ENCODE measurements at places on chromosomes 3 and 15. TPM values are rescaled to one million over a fixed set of nuclear protein-coding genes. Genes with fewer than 3 reads are reported as not detected.

GRCh38 chr3:42055291-42055690 is 35.9 kb upstream of the TRAK1 start:
- no peak for DNase-seq

- DNase-seq = peak; percentile 82
Observed at GRCh38 chr3:111859061-111859973, at the start of gene PHLDB2. Gene PHLDB2 (plus strand): TSS chr3:111859265. CDS start chr3:111884078, 24,813 bp downstream.

DNA sequence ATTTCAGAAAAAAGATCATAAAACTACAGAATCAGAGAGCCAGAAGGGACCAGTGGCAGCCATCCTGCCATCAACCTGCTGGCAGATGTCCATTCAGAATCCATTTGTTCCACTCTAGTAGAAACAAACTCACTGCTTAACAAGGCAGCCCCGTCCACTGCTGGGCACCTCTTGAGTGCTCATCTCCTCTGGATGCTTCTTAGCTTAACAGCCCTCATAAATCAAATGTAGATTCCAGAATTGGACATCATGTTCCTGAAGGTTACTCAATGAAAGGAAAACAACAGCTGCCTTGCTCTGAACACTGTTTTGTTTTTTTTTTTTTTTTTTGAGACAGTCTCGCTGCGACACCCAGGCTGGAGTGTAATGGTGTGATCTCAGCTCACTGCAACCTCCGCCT is 37.3 kb downstream of the ABCC5 start:
- DNase-seq = no peak

DNA sequence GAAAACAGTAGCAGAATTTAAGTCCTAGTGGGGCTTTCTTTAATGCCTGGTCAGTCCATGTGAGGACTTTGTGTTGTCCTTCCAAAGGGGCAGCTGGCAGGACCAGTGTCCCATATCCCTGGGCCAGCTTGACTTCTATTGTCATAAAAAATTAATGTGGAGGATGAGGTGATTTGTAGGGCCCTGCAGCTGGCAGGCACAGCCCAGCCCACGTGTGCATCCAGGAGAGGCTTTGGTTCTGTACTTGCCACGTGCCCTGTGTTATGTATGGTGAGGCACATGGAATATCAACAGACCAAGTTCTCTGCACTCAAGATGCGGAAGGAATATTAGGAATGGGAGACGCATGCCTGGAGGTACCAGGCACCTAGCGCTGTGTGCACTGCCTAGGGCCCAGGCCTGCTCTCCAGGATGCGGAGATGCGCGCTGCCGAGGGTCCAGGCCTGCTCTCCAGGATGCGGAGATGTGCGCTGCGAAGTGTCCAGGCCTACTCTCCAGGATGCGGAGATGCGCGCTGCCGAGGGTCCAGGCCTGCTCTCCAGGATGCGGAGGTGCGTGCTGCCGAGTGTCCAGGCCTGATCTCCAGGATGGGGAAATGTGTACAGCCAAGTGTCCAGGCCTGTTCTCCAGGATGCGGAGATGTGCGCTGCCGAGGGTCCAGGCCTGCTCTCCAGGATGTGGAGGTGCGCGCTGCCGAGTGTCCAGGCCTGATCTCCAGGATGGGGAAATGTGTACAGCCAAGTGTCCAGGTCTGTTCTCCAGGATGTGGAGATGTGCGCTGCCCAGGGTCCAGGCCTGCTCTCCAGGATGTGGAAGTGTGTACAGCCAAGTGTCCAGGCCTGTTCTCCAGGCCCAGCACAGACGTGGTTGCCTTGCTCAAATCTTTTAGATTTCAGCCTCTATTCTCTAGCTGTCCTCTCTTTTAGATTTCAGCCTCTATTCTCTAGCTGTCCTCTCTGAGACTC is 183.3 kb upstream of the ROPN1 start:
- no peak for DNase-seq

DNA sequence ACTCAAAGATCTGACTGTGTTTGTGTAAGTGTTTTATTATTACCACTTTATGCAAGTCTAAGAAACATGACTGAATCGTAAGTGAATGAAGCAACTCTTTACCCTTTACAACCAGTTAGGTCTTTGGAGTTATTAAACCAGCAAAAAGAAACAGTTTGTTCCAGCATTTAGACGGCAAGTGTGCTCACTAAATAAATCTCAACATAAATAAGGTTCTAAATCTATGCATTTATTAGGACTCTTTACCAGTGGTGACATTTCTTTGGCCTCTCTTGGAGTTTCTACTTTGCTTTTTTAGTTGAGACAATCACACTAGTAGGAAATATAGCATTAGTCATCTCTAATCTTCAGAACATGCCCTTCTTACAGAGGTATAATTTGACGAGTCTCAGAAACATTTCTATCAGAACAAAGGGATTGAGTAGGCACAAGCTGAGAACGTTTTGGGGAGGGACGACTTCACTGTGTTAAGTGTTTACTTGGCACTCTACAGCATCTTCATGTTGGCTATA is 739.9 kb upstream of the NR2F2 start:
- DNase-seq = no peak

DNA sequence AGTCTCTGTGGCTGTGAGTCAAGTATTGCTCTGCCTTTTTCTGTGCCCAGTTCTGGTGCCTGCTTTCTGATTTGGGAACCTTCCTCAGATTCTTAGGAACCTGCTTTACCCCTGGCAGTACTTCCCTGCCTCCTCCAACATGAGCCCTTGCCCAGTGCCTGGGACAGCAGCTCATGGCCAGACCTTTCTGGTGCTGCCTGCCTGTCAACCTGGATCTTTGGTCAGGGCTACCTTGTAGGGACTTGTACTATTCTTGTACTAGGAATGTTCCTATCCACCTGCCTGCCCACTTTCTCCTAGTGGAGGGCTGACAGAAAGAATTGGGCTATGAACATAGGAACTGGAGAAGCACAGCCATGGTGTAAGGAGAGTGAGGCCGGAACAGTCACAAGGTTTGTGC is 28.8 kb upstream of the EPHB1 start:
- no peak for DNase-seq

- no peak for DNase-seq
Observed at GRCh38 chr15:59649603-59650002, 7.7 kb downstream of the GTF2A2 start.

DNA sequence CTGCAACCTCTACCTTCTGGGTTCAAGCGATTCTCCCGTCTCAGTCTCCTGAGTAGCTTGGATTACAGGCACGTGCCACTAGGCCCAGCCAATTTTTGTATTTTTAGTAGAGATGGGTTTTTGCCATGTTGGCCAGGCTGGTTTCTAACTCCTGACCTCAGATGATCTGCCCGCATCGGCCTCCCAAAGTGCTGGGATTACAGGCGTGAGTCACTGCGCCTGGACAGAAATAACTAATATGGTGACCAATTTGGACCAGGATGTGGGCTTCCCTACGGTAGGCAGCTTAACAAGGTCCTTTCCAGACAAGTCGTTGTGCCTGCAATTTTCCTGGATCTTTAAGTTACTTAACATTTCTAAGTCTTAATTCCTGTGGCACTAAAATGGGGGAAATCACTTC is 14.8 kb downstream of the WDR53 start:
- DNase-seq = no peak

- peak; percentile 49 for DNase-seq
Observed at GRCh38 chr15:64149424-64149823, 2.1 kb upstream of the SNX22 start.

- DNase-seq = no peak
Observed at GRCh38 chr15:65619626-65620290, 2.0 kb upstream of the SLC24A1 start.

- DNase-seq = peak; percentile 68
Observed at GRCh38 chr3:51371943-51372557, 13.0 kb upstream of the MANF start.

GRCh38 chr15:31276596-31277298 is 49.9 kb upstream of the KLF13 start:
- no peak for DNase-seq

- no peak for DNase-seq
Observed at GRCh38 chr3:34216711-34217335, 418.4 kb downstream of the PDCD6IP start.

- peak; percentile 16 for DNase-seq
Observed at GRCh38 chr3:48952510-48953118, 34.0 kb downstream of the ARIH2 start.

DNA sequence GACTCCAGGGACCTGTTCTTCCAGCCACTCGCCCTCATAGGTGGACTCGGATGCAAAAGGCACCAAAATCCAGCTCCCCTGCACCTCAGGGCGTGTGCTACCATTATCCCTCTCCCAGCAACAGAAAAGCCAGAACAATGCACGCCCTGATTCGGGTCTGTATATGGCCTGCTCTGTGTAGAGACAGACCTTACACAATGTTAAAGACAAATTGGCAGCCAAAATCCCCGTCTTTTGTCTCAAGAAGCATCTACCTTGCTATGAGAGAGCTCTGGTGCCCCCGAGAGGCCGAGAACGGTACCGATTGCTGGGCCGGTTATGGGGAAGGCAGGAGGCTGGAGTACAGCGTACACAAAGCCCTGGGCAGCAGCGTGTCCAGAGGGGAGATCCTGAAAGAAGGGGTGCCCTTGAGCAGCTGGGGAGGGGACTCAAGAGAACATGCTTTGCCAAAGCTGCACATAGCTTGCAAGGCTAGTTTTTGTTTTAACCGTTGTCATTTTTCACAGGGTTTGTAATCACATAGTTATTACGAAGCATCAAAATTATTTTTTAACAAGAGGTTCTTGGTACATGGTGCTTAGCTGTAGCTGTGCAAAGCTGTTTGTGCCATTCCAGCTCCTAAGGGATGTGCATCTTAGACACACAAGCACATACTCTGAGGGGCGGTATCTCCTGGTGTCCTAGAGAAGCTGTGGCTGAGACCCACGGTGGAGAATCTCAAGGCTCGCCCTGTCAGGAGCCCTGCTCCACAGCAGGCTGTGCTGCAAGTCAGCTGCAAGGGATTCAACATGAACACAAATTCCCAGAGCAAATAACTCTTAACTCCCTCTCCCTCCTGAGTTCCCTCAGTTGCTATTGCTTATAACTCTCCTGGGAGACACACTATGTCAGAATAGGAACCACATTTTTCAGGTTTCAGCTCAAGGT is 461.5 kb upstream of the PPP2R3A start:
- peak; percentile 67 for DNase-seq

DNA sequence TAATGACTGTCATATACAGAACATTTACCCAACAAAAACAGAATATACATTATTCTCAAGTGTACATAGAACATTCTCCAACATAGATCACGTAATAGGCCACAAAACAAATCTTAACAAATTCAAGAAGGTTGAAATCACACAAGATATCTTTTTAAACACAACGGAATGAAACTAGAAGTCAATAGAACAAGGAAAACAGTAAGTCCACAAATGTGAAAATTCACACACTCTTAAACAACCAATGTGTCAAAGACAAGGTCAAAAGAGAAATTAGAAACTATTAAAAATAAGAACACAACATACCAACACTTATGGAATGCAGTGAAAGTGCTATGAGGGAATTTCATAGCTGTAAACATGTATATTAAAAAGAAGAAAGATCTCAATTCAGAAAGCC is 81.2 kb upstream of the SLCO2A1 start:
- DNase-seq = no peak

DNA sequence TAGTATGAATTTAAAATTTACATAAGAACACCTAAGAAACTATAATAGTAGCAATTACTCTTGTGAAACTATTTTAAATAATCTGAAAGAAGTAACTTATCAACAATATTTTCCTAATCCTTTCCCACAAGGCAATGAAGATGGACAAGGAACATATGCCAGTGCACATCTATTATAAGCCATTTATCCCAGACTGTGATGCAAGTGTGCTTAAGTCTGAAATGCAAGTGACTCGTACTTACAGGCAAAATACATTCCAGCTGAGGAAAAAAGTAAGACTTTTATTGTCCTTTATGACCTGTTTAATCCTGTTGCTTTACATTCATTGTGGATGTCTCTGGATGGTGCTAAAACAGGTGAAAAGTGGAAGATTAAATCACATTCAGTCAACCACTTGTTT is 709.4 kb downstream of the ZNF385D start:
- no peak for DNase-seq

DNA sequence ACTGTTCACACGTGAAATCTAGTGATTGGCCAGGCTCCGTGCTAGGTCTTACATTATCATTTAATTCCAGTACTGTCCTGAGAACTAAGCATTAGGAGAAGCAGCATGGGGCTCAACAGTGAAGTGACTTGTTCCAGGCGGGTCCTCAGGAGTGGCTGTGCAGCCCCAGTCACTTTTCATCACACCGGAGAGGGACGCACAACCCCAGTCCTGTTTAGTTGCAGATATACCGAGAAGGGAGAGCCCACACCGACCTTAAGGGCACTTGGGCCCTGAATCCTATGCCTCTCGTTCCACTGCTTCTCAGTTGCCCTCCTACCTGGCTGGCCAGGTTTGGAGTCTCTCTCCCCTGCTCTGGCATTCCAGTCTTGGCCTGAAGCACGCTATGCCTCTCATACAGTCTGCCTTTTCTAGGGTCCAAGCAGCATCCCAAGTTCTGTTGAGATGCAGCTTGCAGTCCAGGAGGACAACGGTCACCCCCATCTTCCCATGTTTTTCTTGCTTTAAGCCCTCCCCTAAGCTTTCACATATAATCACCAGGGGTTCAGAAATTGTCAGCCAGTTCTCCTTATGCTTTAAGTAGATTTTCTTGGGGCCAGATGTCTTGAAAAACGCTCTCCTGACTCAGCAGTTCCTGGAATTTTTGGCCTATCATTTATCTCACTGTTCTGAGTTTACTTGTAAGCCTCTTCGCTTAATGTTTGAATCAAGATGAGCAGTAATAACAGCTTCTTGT is 10.1 kb downstream of the FAM131A start:
- DNase-seq = no peak

Gene CCNL1
- total RNA-seq = 86.8 TPM

Gene INKA1
- total RNA-seq = 1.6 TPM

Gene XCR1
- total RNA-seq = not detected

Gene CP
- not detected for total RNA-seq

Gene PP2D1
- not detected for total RNA-seq

Gene ARGFX
- not detected for total RNA-seq

Measured in HT1080 (cell line).